ENCODE measurements at places on chromosomes 2 and 18. TPM values are rescaled to one million over a fixed set of nuclear protein-coding genes. Genes with fewer than 3 reads are reported as not detected.

DNA sequence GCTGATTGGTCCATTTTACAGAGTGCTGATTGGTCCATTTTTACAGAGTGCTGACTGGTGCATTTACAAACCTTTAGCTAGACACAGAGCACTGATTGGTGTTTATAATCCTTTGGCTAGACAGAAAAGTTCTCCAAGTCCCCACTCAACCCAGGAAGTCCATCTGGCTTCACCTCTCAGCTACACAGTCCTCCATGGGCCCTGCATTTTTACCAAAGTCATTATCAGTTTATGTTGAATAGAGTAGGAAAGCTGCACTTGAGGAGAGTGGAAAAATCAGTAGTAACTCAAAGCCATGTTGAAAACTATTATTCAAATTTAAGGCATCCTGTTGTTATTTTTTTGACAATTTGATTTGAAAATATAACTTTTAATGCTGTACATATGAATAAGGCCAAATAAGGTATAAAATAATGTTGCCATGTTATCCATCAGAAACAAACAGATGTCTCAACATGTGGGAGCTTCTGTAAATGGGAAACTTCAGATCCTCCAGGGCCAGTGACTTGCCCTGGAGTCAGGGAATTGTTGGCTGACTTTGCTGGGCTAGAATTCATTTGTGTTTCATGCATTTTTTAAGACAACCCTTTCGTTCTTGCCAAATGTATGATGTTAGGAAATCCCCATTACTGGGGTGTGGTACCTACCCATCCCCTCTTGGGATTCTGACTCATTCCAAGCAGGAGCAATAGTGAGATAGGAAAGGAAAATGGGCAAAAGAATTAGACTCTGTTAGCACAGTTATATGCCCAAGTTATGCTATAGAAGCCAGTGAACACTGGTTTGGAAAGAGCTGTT is 37.8 kb upstream of the CCDC195 start:
- DNase-seq = peak; percentile 12

- no peak for DNase-seq
Observed at GRCh38 chr2:119699016-119699606, 20.1 kb downstream of the TMEM177 start.

CFC1 gene
- total RNA-seq = not detected

ZSWIM2 gene
- total RNA-seq = not detected

DNA sequence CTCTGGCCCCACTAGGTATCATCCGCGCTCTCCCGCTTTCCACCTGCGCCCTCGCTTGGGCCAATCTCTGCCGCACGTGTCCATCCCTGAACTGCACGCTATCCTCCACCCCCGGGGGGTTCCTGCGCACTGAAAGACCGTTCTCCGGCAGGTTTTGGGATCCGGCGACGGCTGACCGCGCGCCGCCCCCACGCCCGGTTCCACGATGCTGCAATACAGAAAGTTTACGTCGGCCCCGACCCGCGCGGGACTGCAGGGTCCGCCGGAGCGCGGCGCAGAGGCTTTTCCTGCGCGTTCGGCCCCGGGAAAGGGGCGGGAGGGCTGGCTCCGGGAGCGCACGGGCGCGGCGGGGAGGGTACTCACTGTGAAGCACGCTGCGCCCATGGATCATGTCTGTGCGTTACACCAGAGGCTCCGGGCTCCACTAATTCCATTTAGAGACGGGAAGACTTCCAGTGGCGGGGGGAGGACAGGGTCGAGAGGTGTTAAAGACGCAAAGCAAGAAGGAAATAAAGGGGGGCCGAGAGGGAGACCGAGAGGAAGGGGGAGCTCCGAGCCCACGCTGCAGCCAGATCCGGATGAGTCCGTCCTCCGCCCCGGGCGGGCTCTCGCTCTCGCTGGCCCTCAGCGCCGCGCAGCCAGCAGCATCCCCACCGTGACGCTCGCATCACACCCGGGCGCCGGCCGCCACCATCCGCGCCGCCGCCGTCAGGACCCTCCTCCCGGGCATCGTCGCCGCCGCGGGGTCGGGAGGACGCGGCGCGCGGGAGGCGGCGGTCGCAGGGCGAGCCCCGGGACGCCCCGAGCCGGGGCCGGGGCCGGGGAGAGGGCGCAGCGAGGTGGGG is 664 bp downstream of the NETO1 start:
- no peak for DNase-seq

AQP12A gene
- total RNA-seq = not detected

GRCh38 chr2:186532891-186533290 is 46.8 kb downstream of the ZC3H15 start:
- DNase-seq = no peak

EPB41L3 gene
- total RNA-seq = 2.7 TPM

FIGN gene
- 1.5 TPM for total RNA-seq

- DNase-seq = peak; percentile 27
Observed at GRCh38 chr2:199197448-199197847, 260.3 kb downstream of the SATB2 start.

PLB1 gene
- 1.5 TPM for total RNA-seq

DNA sequence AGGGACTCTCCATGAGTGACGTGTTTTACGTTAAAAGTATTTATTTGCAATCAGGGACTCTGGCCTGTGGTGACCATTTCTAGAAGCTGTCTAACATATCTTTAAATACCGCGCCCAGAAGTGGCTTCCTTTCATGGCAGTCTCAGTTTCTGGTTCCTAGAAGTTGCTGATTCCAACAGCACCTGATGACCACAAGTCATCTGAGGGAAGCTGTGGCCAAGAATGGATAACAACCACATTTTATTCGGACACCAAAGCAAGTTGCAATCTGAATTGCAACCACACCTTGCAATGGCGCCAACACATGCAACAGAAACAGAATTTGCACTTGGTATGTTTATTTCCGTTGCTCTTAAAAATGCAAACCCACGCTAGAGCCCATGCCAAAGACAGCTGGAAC is 33.1 kb downstream of the MEX3C start:
- DNase-seq = no peak

ALPP gene
- 0.59 TPM for total RNA-seq

LINC00305 gene
- total RNA-seq = not detected

MRO gene
- not detected for total RNA-seq

DNA sequence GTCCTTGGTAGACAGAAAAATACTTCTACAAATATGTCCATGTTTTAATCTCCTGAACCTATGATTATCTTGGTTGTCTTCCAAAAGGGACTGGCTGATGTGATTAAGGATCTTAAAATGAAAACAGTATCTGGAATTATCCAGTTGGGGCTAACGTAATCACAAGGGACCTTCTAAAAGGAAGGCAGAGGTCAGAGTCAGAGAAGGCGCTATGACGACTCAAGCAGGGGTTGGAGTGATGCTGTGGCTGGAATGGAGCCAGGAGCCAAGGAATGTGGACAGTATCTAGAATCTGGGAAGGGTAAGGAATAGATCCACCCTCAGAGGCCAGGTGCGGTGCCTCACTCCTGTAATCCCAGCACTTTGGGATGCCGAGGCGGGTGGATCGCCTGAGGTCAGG is 4.2 kb upstream of the USP14 start:
- peak; percentile 31 for DNase-seq

GATA6 gene
- total RNA-seq = 4.6 TPM

- peak; percentile 31 for DNase-seq
Observed at GRCh38 chr2:42055573-42056514, 8.0 kb downstream of the PKDCC start.

- DNase-seq = no peak
Observed at GRCh38 chr18:78630981-78631510, 348.6 kb upstream of the SALL3 start.

- DNase-seq = no peak
Observed at GRCh38 chr2:24233321-24233720, 58.5 kb downstream of the FAM228A start.

DNA sequence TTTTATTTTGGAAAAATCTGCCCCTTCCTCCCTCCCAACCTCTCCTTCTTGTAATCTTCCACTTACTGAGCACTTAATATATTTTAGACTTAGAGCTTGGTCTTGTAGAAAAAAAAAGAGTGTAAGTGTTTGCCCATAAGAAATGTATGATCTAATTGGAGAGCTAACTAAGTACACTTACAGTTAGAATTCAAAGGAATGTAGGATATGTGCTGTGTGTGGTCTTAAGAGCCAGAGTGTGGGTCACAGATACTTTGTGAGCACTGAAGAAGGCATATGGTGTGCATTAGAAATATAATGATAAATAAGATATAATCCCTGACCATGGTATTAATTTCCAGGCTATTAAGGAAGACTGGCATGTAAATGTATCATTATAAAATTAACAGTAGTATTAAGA is 91.8 kb upstream of the ZNF521 start:
- no peak for DNase-seq

DNA sequence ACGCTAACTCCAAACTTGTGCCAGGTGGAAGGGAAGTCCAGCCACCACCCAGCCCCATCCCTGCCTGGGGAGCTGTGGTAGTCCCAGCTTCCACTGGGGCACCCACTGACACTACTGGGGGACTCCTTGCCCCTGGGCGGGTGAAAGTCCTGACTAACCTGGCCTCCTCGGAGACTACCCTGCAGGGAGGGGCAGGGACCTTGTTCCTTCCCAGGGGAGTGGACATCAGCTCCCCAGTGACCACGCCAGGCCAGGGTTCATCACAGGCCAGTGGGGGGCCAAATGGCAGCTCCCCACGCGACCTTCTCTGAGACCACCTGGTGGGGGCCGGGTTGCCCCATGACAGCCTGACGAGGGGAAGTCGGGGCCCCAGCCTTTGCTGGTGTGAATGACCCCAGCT is 420.0 kb upstream of the SALL3 start:
- no peak for DNase-seq

NPPC gene
- not detected for total RNA-seq

- DNase-seq = no peak
Observed at GRCh38 chr18:77056344-77057005, 76.1 kb downstream of the MBP start.

GRCh38 chr2:234797566-234798250 is 154.1 kb upstream of the SH3BP4 start:
- no peak for DNase-seq

- DNase-seq = no peak
Observed at GRCh38 chr2:16861111-16861510, 195.5 kb upstream of the CYRIA start.

GRCh38 chr2:55776479-55776878 is 82.8 kb upstream of the PNPT1 start:
- DNase-seq = no peak

- DNase-seq = no peak
Observed at GRCh38 chr2:221553333-221553732, 18.8 kb downstream of the EPHA4 start.

GRCh38 chr2:45974056-45974455 is 322.6 kb downstream of the PRKCE start:
- no peak for DNase-seq

DNA sequence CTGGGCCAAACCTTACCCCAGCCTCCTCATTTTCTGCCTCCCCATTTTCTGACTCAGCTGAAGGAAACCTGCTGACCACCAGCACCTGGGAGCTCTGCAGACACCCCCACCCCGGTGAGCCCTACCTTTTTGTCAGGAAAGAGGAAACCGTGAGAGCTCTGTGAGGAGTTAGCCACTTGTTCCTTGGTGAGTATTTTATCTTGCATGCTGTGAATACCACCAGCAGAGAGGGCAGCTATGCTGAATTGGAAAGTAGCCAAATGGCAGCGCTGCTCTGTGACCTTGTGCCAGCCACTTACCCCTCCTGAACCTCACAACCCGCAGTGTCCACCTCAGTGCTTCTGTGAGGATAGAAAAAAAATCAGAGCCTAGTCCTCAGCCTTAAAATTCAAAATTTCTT is 2.5 kb downstream of the MPPE1 start:
- no peak for DNase-seq

GRHL1 gene
- 3.2 TPM for total RNA-seq

DNA sequence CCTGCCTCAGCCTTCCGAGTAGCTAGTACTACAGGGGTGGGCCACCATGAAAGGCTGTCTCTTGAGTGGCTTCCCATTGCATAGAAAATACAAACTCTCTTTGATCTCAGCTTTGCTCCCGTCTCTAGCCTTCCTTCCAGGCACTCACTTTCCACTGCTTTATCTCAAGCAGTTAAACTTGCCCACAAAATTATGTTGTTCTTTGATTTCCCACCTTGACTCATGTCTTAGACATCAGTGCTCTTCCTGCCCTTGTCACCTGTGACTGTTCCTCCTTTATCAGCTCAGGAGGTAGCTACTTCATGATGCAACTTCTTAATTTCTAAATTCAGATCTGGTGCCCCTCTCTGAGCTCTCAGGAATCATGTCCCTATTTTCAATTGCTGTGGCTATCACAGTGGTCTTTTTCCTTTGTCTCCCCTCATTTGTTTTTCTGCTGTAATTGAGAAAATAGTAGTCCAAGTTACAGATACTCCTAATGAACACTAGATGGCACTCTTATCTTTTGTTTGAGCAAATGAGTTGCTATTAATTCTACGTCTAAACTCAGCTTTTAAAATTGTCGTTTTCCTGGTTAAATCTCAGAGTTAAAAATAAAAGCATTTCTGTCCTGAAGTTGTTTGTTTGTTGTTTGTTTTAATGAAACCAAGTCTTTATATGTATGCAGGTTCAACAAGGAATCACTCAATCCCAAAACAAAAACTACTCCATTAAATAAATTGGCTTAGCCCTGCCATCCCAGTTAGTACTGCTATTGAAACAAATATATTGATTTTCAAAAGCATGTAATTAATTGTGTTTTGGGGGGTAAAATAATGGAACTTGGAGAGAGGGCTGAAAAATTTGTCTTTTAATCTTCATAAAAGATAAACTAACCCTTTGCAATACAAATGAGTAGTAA is 46.9 kb upstream of the GREB1L start:
- DNase-seq = peak; percentile 58

DLGAP1 gene
- not detected for total RNA-seq

- DNase-seq = no peak
Observed at GRCh38 chr18:76982038-76982437, 150.5 kb downstream of the MBP start.

PTPRN gene
- 1.1 TPM for total RNA-seq

DNA sequence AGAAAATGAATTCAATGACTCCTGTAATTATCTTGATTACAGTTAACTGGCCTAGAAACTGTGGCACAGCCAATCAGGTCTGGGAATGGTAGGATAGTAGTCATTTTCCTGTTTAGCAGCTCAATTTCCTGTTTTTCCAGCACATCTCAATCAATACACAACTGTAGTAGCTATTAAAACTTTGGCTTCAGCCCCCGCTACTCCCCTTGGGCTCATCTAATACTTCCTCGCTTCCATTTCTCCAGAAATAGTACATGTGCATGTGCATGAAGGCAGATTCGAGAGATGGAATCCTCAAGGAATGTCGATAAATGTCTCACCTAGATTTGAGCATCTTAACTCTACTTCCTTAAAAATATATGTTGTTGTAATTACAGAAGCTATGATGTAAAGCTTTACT is 9.7 kb downstream of the COBLL1 start:
- no peak for DNase-seq

GRCh38 chr2:167689444-167689843 is 558.0 kb downstream of the STK39 start:
- DNase-seq = peak; percentile 3

- no peak for DNase-seq
Observed at GRCh38 chr2:65999103-65999502, 435.8 kb upstream of the MEIS1 start.

DNA sequence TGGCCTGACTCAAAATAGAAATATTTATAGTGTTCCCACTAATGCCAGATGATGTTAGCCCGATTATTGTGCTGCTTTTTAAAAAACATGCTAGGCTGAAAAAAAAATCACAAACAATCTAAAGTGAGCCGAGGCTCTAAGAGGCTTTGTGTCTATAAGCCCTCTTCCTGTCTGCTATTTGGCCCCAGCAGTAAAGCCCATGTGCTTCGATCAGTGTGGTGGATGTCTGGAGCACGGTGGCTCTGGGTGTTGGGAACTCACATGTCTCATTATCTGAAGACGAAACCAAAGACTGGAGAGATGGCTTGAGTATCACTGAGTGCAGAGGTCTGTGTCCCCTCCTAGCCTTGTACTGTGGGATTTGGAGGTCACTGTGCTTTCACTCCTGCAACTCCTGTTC is 55.1 kb downstream of the INO80C start:
- DNase-seq = no peak
